Large intestine (tissue), 12 donors: ENCODE measurements at places on chromosomes 5 and 9. TPM values are rescaled to one million over a fixed set of nuclear protein-coding genes. Genes with fewer than 3 reads are reported as not detected.

DNA sequence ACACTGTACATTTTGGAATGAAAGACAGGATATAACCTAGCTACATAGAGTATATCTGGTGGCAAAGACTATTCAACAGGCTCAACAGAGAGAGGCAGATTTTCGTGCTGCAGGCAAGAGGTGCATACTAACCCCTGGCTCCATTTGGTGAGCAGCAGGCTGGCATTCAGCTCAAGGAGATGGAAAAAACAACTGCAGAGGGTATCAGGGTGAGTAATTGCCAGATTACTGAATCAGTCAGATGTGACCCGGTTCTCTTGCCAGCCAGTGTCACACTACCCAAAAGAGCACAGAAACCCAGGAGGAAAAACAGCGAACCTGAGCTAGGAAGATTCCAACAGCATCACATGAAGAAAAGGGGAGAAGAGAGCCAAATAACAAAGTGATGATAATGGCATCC is 130.4 kb upstream of the PRLR start:
- DNase-seq: no peak
- H3K4me3 ChIP-seq: no peak overlapping the region
- no peaks in the 10 kb centered on the region for H3K27me3 ChIP-seq
- H3K4me1 ChIP-seq: no peaks in the 10 kb centered on the region
- H3K36me3 ChIP-seq: no peaks in the 10 kb centered on the region
- no peak overlapping the region for H3K27ac ChIP-seq

DNA sequence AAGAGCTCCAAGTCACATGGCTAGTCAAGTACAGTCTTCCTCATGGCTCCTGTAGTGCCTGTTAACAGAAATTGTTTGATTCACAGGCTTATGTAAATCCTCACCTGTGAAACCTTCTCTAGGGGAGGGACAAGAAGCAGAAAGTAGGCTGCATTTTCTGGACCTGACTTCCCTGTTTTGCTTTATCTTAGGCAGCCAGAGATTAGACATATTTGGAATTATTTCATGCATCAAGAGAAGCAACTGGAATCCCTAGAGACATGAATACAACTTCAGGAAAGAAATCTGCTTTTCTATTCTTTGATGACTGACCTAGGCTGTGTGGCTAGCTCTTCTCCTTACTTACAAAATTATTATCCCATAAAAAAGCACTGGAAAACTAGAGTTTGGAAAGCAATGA is 52.3 kb downstream of the CAST start:
- peak; percentile 75 for DNase-seq
- H3K4me1 ChIP-seq: peaks cover 52% of the 10 kb centered on the region
- no peaks in the 10 kb centered on the region for H3K27me3 ChIP-seq

Gene FOXD4L5
- 0.09 TPM for polyA plus RNA-seq

GRCh38 chr5:113371721-113372196 is 63.0 kb downstream of the TSSK1B start:
- no peak for DNase-seq
- no peaks in the 10 kb centered on the region for H3K4me1 ChIP-seq
- no peak overlapping the region for H3K27ac ChIP-seq
- H3K27me3 ChIP-seq: no peaks in the 10 kb centered on the region
- no peak overlapping the region for H3K4me3 ChIP-seq

- H3K27me3 ChIP-seq: no peaks in the 10 kb centered on the region
- H3K4me3 ChIP-seq: no peak overlapping the region
- DNase-seq: no peak
Measured at GRCh38 chr5:45089870-45090269, 281.1 kb downstream of the MRPS30 start.

Gene LHX3
- not detected for polyA plus RNA-seq

Gene COL15A1
- 19.7 TPM for polyA plus RNA-seq

- no peak overlapping the region for H3K4me3 ChIP-seq
- H3K27me3 ChIP-seq: no peaks in the 10 kb centered on the region
- DNase-seq: no peak
- no peaks in the 10 kb centered on the region for H3K36me3 ChIP-seq
- no peaks in the 10 kb centered on the region for H3K4me1 ChIP-seq
- no peak overlapping the region for H3K27ac ChIP-seq
Measured at GRCh38 chr5:3943859-3944258, 348.2 kb downstream of the IRX1 start.

GRCh38 chr9:133113949-133114885 is 6.8 kb downstream of the RALGDS start:
- no peaks in the 10 kb centered on the region for H3K27me3 ChIP-seq
- no peak overlapping the region for H3K4me3 ChIP-seq
- H3K27ac ChIP-seq: peak overlapping the region; percentile 80
- H3K4me1 ChIP-seq: peaks cover 38% of the 10 kb centered on the region

Gene SARDH
- polyA plus RNA-seq: 4.5 TPM

DNA sequence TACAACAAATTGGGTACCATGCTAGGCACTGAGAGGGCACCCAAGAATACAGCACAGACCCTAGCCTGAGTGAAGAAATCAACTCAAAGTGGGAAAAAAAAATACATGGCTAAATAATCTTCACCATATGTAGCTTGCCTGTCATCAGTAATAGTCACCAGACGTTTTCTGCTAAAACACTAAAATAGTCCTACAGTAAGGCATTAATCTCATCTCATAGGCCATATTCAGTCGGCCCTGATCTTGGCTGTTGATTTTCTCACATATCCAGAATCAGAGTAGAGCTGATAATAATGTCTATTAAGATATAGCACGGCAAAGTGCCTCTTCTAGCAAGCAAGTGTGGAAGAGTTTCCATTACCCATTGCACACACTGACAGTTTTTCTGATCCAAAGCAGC is 322.1 kb upstream of the SLC30A5 start:
- peaks cover 1% of the 10 kb centered on the region for H3K4me1 ChIP-seq
- no peaks in the 10 kb centered on the region for H3K27me3 ChIP-seq

Gene CARTPT
- polyA plus RNA-seq: 8.5 TPM

Gene AKNA
- polyA plus RNA-seq: 12.0 TPM

Gene FBLL1
- polyA plus RNA-seq: 4.0 TPM

Gene SLC22A4
- polyA plus RNA-seq: 9.6 TPM

GRCh38 chr5:134048864-134049263 is 44.1 kb upstream of the VDAC1 start:
- no peak overlapping the region for H3K4me3 ChIP-seq
- DNase-seq: no peak
- H3K27ac ChIP-seq: no peak overlapping the region
- no peaks in the 10 kb centered on the region for H3K4me1 ChIP-seq
- H3K27me3 ChIP-seq: no peaks in the 10 kb centered on the region

- H3K27me3 ChIP-seq: peaks cover 2% of the 10 kb centered on the region
- H3K36me3 ChIP-seq: no peaks in the 10 kb centered on the region
- H3K4me1 ChIP-seq: peaks cover 41% of the 10 kb centered on the region
- H3K27ac ChIP-seq: peak overlapping the region; percentile 60
- peak overlapping the region; percentile 60 for H3K4me3 ChIP-seq
Measured at GRCh38 chr9:98808411-98808815, 943 bp downstream of the GALNT12 start.

GRCh38 chr5:82793808-82794419 is 283.3 kb downstream of the TMEM167A start:
- no peak overlapping the region for H3K4me3 ChIP-seq
- no peaks in the 10 kb centered on the region for H3K36me3 ChIP-seq
- DNase-seq: no peak
- H3K4me1 ChIP-seq: no peaks in the 10 kb centered on the region
- no peak overlapping the region for H3K27ac ChIP-seq

Gene ST8SIA4
- 4.7 TPM for polyA plus RNA-seq

GRCh38 chr5:44935262-44935661 is 126.5 kb downstream of the MRPS30 start:
- H3K27ac ChIP-seq: no peak overlapping the region
- H3K4me1 ChIP-seq: no peaks in the 10 kb centered on the region
- H3K36me3 ChIP-seq: no peaks in the 10 kb centered on the region
- DNase-seq: no peak
- H3K4me3 ChIP-seq: no peak overlapping the region

GRCh38 chr5:151388960-151389359 is 41.6 kb upstream of the SLC36A2 start:
- peak; percentile 57 for DNase-seq
- H3K4me3 ChIP-seq: no peak overlapping the region
- H3K27me3 ChIP-seq: no peaks in the 10 kb centered on the region
- H3K36me3 ChIP-seq: no peaks in the 10 kb centered on the region

Gene HTR1A
- polyA plus RNA-seq: not detected

DNA sequence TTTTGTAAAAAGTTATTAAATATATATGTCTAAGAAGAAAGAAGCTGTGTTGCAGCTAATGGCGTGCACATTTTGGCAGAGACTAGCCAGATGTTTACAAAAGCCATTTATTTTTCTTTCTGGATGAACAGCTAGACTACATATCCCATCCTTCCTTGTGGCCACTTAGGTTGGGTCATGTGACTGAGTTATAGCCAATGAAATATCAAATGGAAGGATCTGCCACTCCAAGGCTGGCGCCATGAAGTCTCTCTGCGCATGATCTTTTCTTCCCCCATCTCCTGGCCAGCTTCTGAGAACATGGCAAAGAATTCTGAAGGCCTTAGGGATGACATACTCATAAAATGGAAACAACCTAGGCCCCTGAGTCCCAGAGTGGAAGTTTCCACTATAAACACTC is 244.2 kb upstream of the DAB2 start:
- H3K4me1 ChIP-seq: peaks cover 13% of the 10 kb centered on the region
- H3K27me3 ChIP-seq: no peaks in the 10 kb centered on the region
- no peak for DNase-seq
- no peak overlapping the region for H3K4me3 ChIP-seq
- H3K27ac ChIP-seq: no peak overlapping the region
- no peaks in the 10 kb centered on the region for H3K36me3 ChIP-seq

DNA sequence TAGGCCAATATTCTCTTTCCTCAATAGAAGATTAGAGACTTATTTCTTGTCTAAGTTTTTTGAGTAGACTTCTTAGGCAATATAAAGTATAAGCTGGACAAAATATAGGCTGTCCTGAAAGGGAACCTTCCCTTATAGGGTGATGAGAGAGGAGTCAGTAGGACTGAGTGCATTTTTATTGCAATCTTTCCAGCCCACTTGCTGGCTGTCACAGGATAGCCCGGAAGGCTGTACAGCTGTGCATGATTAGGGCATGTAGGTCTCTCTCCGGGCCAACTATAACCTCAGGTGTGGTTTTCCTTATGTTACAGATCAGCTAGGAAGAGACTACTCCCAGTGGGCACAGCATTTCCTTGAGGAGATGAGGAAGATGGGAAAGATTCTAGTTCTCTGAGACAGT is 159.8 kb upstream of the MEF2C start:
- no peaks in the 10 kb centered on the region for H3K27me3 ChIP-seq
- H3K27ac ChIP-seq: no peak overlapping the region
- H3K36me3 ChIP-seq: no peaks in the 10 kb centered on the region
- H3K4me3 ChIP-seq: no peak overlapping the region

- peaks cover 14% of the 10 kb centered on the region for H3K4me1 ChIP-seq
- peaks cover 20% of the 10 kb centered on the region for H3K36me3 ChIP-seq
Measured at GRCh38 chr5:126543660-126544059, 51.4 kb downstream of the ALDH7A1 start.
